ENCODE measurements at places on chromosomes 13 and 19. TPM values are rescaled to one million over a fixed set of nuclear protein-coding genes. Genes with fewer than 3 reads are reported as not detected.
A peak's percentile ranks its signal among the peaks of the same experiment; 100 is the strongest.

DNA sequence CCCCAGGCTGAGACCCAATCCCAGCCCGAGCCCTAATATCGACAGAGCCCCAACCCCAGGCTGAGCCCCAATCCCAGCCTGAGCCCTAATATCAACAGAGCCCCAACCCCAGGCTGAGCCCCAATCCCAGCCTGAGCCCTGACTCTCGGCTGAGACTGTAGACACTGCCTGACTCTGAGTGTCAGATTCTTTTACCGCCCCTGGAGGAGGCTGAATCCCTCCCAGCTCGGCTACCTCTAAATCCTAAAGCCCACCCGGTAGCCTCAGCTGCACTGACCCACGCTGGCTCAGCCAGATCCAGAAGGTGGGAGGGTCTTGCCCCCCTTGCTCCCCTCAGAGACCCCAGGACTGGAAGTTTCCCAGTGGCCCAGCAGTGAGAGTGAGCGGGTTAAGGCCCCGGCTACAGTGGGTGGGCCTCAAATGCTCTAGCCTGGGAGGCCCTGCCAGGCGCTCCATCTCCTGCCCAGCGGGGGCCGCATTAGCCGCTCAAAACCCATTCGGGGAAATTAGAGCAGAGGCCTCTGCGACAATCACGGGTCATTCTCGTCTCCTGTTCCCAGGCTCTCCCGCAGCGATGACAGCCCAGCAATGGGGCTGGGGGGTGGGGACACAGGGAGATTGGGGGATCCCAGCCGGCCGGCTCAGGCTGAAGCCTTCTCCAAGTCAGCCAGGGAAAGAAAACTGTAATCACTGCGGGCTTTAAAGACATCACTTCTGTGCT is 43.8 kb downstream of the ZNRF4 start:
- H3K27me3 ChIP-seq: no peaks in the 10 kb centered on the region
- H3K4me3 ChIP-seq: no peak overlapping the region
- no peak for DNase-seq
- no peaks in the 10 kb centered on the region for H3K4me1 ChIP-seq

DNA sequence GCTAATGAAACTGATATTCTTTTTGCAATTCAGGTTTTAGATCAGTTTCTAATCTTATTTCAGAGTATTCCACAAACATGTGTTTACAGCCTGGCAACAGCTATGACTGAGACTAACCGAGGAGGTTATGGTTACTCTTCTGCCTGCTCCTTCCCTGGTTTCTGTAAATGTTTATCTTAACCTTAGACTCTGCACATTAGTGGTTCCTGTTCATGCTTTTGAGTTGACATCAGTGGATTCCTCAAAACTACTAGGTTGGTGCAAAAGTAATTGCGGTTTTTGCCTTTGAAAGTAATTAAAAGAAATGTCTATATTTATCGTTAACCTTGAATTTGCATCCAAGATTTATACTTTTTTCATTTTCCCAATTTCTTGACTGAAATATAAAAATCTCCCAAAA is 237.0 kb upstream of the TSHZ3 start:
- H3K36me3 ChIP-seq: no peaks in the 10 kb centered on the region
- DNase-seq: no peak
- no peak overlapping the region for H3K4me3 ChIP-seq
- H3K27me3 ChIP-seq: no peaks in the 10 kb centered on the region
- no peaks in the 10 kb centered on the region for H3K4me1 ChIP-seq
- no peak overlapping the region for H3K27ac ChIP-seq

Gene FCER2
- total RNA-seq: 2.0 TPM

- H3K27ac ChIP-seq: no peak overlapping the region
- H3K36me3 ChIP-seq: no peaks in the 10 kb centered on the region
- no peaks in the 10 kb centered on the region for H3K27me3 ChIP-seq
- DNase-seq: no peak
- no peak overlapping the region for H3K4me3 ChIP-seq
Measured at GRCh38 chr13:33743438-33744368, 74.2 kb upstream of the RFC3 start.

DNA sequence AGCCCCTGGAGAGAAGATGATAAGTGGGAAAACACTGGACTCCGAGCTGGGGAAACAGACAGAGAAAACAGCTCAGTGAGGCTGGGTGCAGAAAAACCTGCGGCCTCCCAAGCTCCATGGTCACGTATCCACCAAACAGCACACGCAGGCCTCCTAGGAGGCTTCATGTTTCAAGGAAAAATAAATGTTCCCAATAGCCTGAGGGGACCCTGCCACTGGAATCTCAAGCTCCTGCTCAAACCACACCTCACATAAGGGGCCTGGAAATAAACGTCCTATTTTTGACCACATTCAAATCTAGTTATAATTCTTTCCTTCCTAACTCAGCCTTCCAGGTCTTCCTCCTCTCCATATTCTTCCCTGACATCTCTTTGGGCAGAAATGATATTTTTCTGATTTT is 225.7 kb downstream of the ABCC4 start:
- H3K4me3 ChIP-seq: no peak overlapping the region
- no peaks in the 10 kb centered on the region for H3K36me3 ChIP-seq
- no peaks in the 10 kb centered on the region for H3K4me1 ChIP-seq
- no peaks in the 10 kb centered on the region for H3K27me3 ChIP-seq
- H3K27ac ChIP-seq: no peak overlapping the region

- peaks cover 8% of the 10 kb centered on the region for H3K4me1 ChIP-seq
- H3K27me3 ChIP-seq: no peaks in the 10 kb centered on the region
- H3K4me3 ChIP-seq: peak overlapping the region; percentile 78
- peak overlapping the region; percentile 100 for H3K27ac ChIP-seq
- no peak for DNase-seq
Measured at GRCh38 chr13:51802631-51803418, 1.1 kb downstream of the DHRS12 start.

Gene SYDE1
- 6.6 TPM for total RNA-seq

- no peak overlapping the region for H3K4me3 ChIP-seq
- H3K36me3 ChIP-seq: no peaks in the 10 kb centered on the region
- DNase-seq: no peak
- no peaks in the 10 kb centered on the region for H3K4me1 ChIP-seq
- H3K27me3 ChIP-seq: no peaks in the 10 kb centered on the region
Measured at GRCh38 chr19:54047616-54048015, 16.1 kb downstream of the VSTM1 start.

GRCh38 chr19:28847468-28847867 is 365.5 kb downstream of the UQCRFS1 start:
- no peaks in the 10 kb centered on the region for H3K27me3 ChIP-seq
- no peak overlapping the region for H3K27ac ChIP-seq
- DNase-seq: no peak
- H3K36me3 ChIP-seq: no peaks in the 10 kb centered on the region

DNA sequence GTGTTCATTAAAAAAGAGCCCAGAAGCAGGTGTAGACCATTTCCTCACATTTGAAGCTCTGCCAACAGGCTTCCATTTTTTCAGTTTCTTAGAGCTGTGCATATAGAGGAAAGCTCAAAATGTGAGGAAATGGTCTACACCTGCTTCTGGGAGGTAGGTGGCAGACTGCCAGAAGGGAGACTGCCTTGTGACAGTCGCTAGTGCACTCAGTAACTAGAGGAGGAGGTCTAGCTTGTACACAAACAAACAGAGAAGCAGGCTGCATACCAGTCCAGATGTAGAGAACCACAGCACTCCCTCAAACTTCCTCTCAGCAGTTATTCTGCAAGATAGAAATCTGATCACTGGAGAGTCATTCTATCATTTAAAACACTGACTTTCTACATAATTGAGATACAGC is 800.2 kb downstream of the EFNB2 start:
- no peaks in the 10 kb centered on the region for H3K4me1 ChIP-seq
- H3K4me3 ChIP-seq: no peak overlapping the region
- H3K27ac ChIP-seq: no peak overlapping the region
- no peaks in the 10 kb centered on the region for H3K36me3 ChIP-seq
